ENCODE measurements at places on chromosomes 3 and 15. TPM values are rescaled to one million over a fixed set of nuclear protein-coding genes. Genes with fewer than 3 reads are reported as not detected.

GRCh38 chr3:138036572-138036971 is 26.6 kb downstream of the CLDN18 start:
- no peak for DNase-seq

- peak; percentile 31 for DNase-seq
These were observed 28.9 kb downstream of the LINGO1 start for GRCh38 chr15:77603611-77604336.

DNA sequence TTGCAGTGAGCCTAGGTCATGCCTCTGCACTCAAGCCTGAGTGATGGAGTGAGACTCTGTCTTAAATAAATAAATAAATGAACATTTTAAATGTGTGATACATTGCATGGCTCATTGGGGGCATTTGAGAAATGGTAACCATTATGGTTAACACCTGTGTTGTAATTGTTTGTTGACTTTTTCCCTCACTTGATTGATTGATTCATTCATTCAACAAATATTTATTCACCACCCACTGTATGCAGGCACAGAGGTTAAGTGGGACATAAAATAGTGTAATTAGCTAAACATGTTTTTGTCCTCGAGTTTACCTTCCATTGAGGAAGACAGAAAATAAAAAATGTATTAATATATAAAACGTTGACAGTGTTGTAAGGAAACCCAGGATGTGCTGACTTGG is 127.1 kb upstream of the ANKRD28 start:
- DNase-seq = no peak

GRCh38 chr15:100788418-100789105 is 91.1 kb upstream of the ALDH1A3 start:
- DNase-seq = no peak

DNA sequence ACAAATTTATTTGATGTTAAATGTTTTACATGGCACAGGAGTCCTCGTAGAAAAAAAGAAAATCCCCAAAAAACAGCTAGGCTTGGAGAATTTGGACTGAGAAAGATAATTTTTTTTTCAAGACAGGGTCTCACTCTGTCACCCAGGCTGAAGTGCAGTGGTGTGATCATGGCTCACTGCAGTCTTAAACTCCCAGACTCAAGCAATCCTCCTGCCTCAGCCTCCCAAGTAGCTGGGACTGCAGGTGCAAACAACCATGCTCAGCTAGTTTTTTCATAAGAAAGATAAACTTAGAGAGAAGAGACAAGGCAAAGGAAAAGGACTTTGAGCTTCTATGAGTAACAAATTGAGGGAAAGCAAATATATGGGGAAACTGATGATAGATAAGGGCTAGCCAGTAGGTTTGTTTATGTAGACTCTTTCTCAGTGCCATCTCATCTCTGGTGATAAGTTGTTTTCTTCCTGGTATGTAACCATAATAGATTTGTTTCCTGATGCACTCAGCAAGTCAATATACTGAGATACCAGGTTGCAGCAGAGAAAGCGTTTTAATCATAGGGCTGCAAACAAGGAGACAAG is 13.1 kb upstream of the TRMT10C start:
- DNase-seq = no peak

- DNase-seq = no peak
These were observed 35.6 kb downstream of the LRRFIP2 start for GRCh38 chr3:37138816-37139215.

DNA sequence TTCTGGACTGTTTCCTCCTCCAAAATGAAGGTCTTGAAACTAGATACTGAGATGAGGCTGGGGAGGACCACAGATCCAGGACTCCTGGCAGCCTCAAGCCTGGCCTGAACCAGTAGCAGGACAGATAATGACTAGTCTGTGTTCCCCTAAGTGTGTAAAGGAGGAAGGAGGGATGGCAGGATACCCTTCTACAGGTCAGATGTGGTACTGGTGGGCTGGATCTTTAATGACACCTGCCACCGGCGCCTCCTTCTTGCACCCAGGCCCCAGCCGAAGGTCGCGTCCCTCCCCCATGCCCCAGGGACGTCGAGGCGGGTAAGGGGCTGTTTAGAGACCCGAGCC is 556 bp downstream of the USP19 start:
- DNase-seq = peak; percentile 15

PLOD2 gene
- total RNA-seq = 26.2 TPM

SLC12A1 gene
- total RNA-seq = 4.0 TPM

SCN11A gene
- total RNA-seq = 0.64 TPM

RARRES1 gene
- total RNA-seq = 36.5 TPM

STRIT1 gene
- total RNA-seq = not detected

UNC13C gene
- 69.0 TPM for total RNA-seq
